ENCODE measurements at places on chromosomes 2 and 18.

- no peak for DNase-seq
These were observed 50.6 kb downstream of the PXDN start for GRCh38 chr2:1693723-1694122.

DNA sequence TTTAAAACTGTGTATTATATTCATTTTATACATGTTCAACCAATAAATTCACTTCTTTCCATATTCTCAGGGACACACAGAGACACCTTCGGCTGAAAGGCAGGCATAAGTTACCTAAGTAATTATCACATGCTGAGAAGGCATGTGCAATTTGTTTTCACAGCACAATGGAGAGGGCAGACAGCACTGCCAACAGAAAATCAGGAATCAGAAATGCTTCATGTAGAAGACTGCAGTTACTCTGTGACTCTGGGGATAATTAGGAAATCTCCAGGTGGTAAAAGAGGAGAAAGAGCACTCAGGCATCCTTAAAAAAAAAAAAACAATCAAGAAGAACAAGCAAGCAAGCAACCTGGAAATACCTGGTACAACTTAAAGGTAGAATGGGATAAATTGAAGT is 49.3 kb downstream of the DSEL start:
- no peak for DNase-seq

DNA sequence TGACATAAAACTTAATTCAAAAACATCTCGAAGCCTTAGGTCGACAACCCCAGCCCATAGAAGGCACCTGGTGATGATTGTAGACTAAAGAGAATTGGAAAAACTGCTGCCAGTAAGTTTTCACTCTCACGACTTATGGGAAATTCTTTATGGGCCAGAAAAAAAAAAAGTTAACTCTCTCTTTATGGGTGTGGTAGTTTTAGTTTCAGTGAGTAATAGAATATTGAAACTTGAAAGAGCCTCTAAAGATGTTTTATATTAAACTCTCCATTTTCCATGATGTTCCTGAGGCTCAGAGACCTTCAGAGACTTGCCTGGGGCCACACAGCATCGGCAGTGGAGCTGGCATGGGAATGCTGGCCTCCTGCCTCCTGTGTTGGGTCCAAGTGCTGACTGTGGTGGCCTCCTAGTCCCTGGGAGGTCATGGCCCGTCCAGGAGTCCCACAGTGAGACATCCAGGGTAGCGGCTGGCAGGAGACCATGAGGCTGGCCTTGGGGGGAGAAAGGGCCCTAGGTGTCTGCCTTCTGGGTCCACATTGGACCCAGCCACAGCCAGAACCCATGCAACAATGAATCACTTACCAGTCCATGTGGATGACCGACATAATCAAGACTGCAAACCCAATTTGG is 158.9 kb downstream of the SEPTIN10 start:
- peak; percentile 62 for DNase-seq

DNA sequence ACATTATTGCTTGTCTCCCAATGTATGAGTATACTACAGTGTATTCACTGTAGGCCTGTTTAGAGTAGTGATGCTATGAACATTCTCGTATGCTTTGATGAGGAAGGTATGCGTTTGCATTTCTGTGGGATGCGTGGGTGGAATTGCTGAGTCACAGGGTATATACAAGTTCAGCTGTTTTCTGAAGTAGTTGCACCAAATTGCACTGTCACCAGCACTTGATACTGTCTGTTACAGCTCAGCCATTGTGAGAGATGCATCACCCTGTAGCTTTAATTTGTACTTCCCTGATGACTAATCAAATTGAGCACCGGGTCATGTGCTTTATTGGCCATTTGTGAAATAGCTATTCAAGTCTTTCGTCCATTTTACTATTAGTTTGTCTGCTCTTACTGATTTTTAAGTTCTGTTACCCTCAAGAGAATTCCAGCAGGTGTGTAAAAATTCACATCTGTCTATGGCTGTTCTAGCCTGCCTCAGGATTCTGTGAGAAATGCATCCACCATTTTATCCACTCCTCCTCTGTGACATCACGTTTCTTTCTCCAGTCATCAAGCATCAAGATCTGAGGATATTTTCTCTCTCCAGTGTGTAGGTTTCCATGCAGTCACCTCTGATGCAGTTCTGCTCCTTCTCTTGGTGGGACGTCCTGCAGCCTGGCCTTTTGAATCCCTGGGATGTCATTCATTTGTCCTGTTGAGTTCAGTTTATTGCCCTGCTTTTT is 72.5 kb downstream of the DGKD start:
- DNase-seq, result no peak

DNA sequence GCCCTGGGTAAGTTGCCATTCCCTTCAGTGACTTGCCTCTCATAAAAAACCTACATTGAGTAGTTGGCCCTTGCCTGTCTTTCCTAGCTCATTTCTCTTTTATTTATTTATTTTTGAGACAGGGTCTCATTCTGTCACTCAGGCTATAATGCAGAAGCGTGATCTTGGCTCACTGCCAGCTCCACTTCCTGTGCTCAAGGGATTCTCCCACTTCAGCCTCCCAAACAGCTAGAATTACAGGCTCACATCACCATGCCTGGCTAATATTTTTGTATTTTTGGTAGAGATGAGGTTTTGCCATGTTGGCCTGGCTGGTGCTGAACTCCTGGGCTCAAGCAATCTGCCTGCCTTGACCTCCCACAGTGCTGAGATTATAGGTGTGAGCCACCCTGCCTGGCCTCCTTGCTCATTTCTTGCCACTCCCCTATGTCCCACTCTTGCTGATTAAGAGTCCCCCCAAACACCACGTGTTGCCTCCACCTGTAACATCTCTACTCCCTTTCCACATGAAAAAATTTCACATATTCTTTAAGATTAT is 12.6 kb downstream of the EVA1A start:
- DNase-seq, result no peak

- no peak for DNase-seq
These were observed 367.6 kb downstream of the RND3 start for GRCh38 chr2:150119819-150120218.

DNA sequence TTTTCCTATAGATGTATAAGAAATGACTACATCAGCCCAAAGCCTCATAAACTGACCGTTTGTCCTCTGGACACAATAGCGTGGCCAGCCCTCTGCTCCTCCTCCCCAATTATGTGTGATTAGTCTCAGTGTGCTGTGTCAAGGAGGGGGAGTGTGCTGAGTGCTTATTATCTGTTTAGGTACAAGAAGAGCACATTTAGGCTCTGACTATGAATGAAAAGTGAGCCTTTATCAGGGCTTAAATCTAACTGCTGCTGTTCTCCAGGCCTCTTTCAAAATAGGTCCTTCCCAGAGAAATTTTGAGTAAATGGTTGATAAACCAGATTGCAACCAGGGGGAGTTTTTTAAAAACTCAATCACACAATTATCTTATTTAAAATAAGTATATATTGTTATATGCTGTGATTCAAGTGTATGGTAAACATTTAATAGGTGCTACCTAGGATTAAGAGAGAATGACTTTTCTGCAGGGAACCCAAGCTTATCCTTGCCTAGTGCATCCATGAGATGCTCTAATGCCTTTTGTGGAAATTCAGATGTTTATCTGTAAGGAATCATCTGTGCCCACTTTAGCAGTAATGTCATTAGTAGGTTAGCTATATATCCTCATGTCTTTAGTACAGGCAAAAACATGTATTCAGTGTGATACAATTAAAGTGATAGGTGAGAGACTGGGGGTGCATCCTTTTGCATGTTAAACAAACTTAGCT is 168.7 kb upstream of the SIX3 start:
- DNase-seq, result no peak

DNA sequence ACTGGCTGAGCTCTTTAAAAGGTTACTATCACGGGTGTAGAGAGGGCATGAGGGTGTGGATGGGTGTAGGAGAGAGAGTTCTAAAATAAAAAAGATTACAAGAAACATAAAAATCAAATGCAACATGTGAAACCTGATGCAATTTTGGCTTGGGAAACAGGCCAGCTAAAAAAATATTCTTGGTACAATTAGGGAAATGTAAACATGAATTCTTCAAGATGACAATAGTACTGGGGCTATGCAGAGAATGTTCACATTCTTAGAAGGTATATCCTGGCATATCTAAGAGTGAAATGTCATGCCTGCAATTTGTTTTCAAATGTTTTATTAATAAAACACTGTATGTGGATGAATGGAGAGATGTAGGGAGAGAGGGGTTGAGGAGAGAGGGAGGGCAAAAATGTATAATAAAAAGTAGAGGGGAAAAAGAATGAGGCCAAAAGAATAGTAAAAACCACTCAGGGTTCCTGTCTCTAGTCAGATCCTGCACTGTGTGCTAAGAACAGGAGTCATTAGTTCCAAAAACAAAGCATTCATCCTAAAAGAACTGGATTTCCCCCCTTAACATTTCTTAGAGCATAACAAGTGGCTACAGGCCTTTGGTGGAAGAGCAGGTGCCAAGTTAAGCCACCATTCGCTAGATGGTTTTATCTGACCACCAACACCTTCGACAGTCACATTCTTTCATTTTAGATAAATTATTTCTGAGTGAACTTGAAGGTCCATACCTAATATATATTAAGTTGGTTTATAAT is 77.3 kb downstream of the LPIN2 start:
- no peak for DNase-seq

- DNase-seq, result no peak
These were observed 59.6 kb upstream of the PSME4 start for GRCh38 chr2:54030396-54030741.

GRCh38 chr2:23037596-23037995 is 347.4 kb upstream of the KLHL29 start:
- DNase-seq, result no peak

- no peak for DNase-seq
These were observed 222.6 kb downstream of the ZNF407 start for GRCh38 chr18:74820160-74820780.

DNA sequence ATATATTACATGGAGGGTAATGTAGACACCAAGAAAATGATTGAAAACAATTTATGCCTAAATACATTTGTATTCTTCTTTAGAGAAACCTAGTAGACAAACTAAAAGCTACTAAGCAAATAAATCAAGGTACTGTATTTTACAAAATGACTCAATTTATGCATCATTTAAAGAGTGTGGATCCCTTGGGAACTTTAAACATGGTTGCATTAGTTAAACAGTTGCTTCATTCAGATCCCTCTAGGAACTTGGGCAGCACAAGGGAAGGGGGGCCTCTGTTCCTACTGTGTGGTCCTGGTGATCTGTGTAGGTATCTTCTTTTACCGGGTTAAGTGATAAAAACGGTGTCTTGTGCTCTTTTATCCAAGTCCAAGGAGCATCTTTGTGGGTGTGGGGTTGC is 31.5 kb upstream of the ATP8B1 start:
- DNase-seq, result no peak

DNA sequence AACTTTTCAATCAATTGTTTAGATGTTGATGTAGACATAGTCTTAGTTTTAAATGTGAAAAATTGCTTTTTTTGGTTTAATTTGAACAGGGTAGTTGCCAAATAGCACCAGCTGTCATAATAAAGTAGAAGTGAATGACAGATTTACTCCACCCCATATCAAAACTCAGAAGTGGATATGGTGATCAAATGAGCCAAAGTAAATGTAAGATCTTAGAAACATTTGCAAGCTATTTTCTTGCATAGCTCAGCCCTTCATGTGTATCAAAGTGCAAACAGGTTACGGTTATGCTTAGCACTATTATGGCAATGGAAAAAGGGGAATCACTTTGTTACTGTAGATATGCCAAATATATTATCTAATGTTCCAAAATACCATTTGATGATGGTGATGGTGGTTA is 540.9 kb upstream of the NRP2 start:
- DNase-seq, result no peak

Data from posterior vena cava (tissue), 2 donors.